Kidney epithelial cell (primary cell): ENCODE measurements at places on chromosomes 4 and X.
A peak's percentile ranks its signal among the peaks of the same experiment; 100 is the strongest.

DNA sequence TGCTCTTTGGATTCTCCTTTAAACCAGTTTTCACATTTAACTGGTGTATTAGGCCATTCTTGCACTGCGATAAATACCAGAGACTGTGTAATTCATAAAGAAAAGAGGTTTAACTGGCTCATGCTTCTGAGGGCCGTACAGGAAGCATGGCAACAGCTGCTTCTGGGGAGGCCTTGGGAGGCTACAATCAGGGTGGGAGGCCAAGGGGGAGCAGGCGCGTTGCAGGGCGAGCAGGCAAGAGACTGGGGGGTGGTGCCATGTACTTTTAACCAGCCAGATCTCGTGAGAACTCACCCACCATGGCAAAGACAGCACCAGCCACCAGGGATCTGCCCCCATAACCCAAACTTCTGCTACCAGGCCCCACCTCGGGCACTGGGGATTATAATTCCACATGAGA lies 38.1 kb downstream of the RNF212 start:
- DNase-seq = no peak

- no peak for DNase-seq
Measured at GRCh38 chr4:76484654-76485053, 49.6 kb downstream of the SHROOM3 start.

GRCh38 chr4:1378559-1379231 lies 27.5 kb downstream of the NKX1-1 start:
- no peak for DNase-seq

GRCh38 chr4:86557526-86557925 lies 36.6 kb upstream of the PTPN13 start:
- DNase-seq = no peak

DNA sequence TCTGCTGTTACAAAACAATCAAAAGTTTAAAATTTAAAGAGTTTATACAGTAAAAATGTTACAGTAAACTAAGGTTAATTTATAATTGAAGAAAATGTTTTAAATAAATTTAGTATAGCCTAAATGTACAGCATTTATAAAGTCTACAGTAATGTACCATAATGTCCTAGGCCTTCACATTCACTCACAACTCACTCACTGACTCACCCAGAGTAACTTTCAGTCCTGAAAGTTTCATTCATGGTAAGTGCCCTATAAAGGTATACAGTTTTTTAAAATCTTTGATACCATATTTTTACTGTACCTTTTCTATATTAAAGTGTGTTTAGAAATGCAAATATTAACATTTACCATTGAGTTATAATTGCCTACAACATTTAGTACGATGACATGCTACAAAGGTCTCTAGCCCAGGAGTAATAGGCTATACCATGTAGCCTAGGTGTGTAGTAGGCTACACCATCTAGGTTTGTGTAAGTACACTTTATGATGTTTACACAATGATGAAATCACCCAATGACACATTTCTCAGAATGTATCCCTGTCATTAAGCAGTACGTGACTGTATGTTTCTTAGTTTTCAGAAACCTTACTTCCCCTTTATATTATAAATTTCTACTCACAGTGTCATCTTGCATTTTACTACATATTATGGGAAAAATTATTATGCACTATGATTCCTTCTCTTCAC lies 320.8 kb downstream of the ADAM29 start:
- DNase-seq = no peak

DNA sequence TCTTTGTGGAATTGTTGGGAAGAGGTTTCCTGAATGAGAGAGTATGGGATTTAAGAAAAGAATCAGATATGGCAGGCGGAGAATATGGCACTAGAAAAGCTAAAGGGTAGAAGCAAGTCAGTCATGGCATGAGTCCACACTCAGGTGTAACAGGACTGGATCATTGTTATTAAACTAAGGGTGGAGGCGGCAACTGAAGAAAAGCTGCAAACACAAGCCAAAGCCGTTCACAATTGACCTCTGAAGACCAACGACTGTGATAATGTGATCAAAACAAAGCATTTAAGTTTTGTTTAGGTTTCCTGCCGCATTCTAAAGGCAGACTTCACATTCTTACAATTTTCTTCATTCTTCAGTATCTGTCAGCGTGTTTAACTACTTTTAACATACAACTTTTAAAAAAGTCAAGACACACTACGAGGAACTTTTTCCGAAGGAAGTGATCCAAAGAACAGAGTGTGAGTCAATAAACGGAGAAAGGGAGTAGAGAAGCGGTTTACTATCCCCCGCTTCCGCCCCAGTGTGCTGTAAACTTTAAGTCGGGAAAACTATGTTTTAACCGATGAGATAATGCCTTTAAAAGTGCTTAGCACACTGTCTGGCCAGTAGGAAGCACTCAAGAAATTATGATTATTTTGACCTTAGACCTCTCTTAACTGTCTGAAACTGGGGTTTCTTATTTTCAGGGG lies 909 bp upstream of the SLAIN2 start:
- DNase-seq = no peak

GRCh38 chr4:148224476-148224875 lies 217.7 kb downstream of the NR3C2 start:
- no peak for DNase-seq

GRCh38 chr4:66606908-66607307 lies 936.6 kb upstream of the EPHA5 start:
- DNase-seq = no peak

DNA sequence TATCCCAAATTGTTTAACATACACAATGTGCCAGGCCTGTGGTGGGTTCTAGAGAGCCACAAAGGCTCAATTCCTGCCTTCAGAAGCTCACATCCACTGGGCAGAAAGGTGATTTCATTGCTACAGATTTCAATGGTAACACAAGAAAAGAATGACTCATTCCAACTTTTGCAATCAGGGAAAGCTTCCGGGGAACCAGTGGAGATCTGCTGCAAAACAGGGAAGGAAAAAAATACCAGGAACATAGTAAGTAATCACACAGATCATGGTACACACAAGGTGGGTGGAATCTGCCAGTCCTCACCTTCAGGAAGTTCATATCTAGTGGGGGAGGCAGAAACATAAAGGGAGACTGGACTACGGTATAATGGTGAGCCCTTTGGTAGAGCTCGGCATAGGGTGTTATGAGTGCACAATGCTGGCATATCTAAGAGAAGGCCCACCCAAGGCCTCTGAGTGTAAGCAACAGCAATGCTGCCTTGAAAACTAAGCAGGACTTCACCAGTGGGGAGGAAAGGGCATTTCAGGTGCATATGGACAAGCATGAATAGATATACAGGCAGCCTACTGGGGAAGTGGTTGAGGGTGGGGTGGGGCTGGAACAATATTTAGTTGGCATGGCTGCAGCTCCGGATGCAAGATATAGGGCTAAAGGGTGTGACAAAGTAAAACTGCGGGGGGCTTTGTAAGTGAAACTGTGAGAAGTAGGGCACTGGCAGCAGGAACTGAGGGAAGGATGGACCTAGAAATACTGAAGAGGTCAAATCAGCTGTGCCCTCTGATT lies 24.2 kb downstream of the GPRIN3 start:
- DNase-seq = no peak

GRCh38 chr4:172073590-172073989 lies 260.4 kb downstream of the GALNTL6 start:
- DNase-seq = no peak

DNA sequence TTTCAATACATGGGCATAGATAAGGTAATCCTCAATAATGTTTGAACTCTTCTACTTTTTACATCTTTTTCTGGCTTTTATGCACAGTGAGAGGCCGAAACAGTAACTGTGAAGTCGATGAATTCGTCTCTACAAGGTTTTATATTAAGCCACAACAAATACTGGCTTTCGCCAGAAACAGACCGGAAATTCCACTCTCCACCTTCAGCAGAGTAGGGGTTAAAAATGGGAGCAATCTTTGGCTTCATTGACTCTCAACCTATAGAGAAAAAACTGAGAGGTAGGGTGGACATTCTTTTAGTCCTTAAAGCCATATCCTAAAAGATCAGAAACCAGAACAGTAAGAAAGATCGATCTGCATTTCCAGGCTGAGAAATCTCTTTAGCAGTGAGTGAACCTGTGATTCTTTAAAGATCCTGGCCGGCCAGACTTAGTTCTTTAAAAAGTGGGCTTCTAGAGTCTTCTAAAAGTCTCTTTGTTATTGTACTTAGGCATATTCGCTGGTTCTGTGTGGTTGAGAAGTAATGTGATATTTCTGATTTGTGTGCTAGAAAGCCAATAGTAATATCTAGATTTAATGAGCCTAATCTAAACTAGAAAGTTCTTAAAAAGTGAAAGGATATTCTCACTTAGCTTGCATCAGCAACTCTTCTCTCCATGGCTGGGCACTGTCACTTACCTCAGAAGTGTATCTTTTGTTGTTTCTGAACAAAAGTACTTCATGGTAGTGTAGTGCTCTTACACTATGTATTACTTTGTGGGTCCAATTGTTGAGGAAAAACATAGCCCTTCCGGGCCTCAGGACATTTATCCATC lies 2.0 kb downstream of the HSPA4L start:
- DNase-seq = no peak

DNA sequence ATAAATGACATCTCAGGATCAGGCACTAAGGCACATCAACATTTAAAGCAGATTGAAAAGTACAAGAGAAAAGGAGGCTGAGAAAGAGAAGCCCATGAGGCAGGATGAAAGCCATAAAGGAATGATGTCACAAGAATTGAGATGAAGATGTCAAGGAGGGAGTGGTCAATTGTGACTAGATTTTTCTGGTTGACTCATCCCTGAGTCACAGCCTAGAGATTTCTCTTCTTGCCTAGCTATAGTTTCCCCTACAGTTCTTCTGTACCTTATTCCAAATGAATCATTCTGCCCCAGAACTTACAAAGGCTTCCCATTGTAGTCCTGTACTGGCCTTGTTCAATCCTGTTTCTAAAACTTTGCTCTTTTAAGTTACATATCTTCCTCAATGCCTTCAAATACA lies 3.4 kb upstream of the USP53 start:
- DNase-seq = peak; percentile 80

DNA sequence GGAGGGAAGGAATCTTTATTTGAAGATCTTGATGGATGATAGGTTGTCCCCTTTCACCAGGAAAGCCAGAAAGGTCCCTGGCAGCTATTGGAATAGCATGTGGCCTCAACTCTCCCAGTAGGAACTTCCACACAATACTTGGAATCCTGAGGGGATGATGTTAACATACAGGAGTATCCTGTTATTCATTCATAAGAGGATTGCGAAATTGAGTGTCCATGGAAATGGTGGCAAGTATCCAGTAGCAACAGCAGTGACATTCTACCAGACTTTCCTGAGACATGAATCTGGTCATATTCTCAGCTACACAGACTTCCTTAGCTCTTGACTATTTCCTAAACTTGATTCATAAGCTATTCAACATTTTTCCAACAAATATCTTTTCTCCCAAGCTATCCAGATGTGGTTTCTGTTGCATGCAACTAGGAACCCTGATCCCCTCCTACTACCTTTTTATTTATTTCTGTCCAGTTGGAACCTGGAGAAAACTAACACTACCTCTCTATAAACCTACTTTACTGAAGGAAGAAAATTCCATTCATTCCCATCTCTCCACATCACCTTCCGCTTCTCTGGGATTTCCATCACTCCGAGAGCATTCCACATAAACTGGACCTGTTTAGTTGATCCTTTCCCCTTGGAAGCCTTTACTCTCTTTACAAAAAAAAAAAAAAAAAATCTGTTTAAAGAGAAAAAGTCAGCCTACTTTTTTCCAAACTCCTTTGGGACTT lies 101.8 kb downstream of the ANXA5 start:
- DNase-seq = peak; percentile 39

GRCh38 chrX:120514236-120514635 lies 45.1 kb upstream of the LAMP2 start:
- DNase-seq = no peak

DNA sequence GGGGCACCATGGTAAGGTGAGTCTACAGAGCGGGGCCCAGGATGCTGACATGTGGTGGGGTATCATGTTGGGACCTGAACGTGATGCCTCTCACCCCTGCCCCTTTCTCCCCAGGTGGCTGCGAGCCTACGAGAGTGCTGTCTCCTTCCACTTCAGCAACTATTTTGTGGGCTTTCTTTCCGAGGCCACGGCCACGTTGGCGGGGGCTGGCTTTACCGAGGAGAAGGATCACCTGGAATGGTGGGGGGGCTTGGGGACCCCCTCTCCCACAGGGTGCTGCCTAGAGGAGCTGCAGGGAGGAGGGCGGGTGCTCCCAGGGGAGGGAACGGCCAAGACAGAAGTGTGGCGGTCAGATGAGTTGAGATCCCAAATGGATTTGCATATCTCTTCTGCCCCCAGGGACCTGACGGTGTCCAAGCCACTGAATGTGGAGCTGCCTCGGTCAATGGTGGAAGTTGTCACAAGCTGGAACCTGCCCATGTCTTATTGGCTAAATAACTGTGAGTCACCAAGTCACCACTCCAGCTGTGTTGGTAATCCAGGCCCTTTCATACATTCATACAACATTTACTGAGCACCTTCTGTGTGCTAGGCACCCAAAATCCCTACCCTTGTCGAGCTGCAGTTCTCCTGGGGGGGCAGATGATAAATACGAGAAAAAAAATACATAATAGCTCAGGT lies 5.5 kb downstream of the PORCN start:
- no peak for DNase-seq

DNA sequence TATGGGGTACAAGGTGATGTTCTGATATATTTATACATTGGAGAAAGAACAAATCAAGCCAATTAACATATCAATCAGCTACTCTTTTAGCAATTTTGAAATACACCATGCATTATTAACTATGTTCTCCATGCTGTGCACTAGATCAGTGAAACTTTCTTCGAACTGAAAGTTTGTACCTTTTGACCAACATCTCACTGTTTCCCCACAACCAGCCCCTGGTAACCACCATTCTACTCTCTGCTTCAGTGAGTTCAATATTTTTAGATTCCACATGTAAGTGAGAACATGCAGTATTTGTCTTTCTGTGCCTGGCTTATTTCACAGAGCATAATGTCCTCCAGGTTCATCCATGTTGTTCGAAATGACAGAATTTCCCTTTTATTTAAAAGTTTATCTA lies 246.1 kb upstream of the VCX start:
- no peak for DNase-seq

DNA sequence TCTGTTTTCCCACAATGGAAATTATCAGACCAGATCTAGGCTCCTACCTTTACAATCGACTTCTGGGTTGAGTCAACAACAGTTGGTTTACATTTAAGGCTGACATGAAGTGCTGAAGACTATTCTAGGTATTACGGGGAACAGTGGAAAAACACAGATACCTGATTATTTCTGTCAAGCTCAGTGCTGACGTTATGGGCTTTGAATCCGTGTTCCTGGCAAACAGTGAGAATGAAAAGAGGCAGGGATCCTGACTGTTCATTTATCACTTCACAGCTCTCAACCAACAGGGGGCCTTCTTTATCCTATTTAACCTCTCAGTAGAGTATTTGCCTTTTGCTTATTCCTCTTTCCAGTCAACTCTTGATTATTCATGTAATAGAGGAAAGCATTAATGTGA lies 43.1 kb downstream of the TMEM164 start:
- DNase-seq = no peak

GRCh38 chrX:55057675-55058249 lies 17.1 kb upstream of the PAGE2B start:
- DNase-seq = no peak

GRCh38 chr4:22850055-22850454 lies 157.3 kb downstream of the GBA3 start:
- no peak for DNase-seq

- DNase-seq = no peak
Measured at GRCh38 chr4:74368596-74368995, 3.7 kb downstream of the EREG start.

- DNase-seq = no peak
Measured at GRCh38 chr4:89119836-89120235, 8.5 kb downstream of the TIGD2 start.
